GM12892 (cell line): ENCODE measurements at places on chromosomes 6 and 20.

GRCh38 chr6:41728954-41729353, 6.5 kb downstream of the TFEB start:
- no peak for DNase-seq

GRCh38 chr20:39909447-39909846, 779.6 kb downstream of the MAFB start:
- no peak for DNase-seq

- no peak for DNase-seq
Observed at GRCh38 chr6:15493437-15494168, 169.2 kb downstream of the DTNBP1 start.

DNA sequence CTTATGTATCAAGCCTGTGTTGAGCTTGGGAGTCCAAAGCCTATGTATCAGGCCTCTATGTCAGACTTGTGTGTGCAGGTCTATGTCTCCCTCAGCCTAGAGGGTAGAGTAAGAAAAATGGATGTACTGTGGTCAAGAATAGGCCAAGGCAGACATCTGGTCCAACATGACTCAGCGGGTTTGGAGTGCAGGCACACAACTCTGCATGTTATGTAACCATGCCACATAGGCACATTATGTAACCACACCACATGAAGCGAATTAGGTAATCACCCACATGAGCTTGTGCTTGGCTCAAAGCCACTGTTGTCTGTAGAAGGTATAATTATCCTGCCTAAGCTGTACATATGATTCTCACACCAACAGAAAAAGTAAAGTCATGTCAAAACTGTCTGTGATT, 1190.5 kb upstream of the EYS start:
- no peak for DNase-seq

- no peak for DNase-seq
Observed at GRCh38 chr6:167112421-167112820, 10.5 kb upstream of the CCR6 start.

- no peak for DNase-seq
Observed at GRCh38 chr20:10919396-10920140, 245.8 kb upstream of the JAG1 start.
